Activated T-cell treated with anti-CD3 and anti-CD28 coated beads, Interleukin-2, amount 50 U/mL, for 24 hours (primary cell): ENCODE measurements at places on chromosomes 12 and 14.

- DNase-seq: no peak
These were observed 86.5 kb downstream of the SLC25A47 start for GRCh38 chr14:100409651-100410050.

DNA sequence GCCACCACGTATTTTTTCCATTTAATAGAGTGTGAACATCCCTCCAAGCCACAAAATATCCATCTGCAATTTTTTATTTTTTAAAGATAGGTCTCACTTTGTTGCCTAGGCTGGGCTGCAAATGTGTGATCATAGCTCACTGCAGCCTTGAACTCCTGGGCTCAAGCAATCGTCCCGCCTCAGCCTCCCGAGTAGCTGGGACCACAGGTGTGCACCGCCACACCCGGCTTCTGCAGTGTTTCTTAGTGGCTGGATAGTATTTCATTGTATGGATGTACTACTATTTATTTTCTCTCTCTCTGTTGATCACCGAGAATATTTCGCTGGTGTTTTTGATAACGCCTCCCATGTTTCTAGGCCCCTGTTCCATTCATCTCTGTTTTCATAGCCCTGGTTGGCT is 17.5 kb downstream of the MLXIP start:
- no peak for DNase-seq

DNA sequence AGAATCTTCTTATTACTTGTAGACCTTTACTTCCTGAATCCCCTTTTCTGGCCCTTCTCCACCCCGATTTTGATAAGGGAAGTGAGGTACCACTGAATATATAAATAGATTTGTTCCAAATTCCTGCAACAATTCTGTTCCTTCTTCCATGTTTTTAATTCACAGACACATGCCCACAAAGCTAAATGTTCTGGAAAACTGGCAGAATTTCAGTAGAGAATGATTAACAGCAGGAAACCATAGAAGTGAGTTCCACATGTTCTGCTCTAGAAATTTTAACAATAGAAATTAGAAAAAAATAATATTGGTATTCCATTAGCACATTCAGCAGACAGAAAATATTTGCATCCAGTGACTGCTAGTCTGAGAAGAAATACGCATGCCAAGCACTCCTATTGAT is 139.6 kb downstream of the SLC2A13 start:
- DNase-seq: no peak

DNA sequence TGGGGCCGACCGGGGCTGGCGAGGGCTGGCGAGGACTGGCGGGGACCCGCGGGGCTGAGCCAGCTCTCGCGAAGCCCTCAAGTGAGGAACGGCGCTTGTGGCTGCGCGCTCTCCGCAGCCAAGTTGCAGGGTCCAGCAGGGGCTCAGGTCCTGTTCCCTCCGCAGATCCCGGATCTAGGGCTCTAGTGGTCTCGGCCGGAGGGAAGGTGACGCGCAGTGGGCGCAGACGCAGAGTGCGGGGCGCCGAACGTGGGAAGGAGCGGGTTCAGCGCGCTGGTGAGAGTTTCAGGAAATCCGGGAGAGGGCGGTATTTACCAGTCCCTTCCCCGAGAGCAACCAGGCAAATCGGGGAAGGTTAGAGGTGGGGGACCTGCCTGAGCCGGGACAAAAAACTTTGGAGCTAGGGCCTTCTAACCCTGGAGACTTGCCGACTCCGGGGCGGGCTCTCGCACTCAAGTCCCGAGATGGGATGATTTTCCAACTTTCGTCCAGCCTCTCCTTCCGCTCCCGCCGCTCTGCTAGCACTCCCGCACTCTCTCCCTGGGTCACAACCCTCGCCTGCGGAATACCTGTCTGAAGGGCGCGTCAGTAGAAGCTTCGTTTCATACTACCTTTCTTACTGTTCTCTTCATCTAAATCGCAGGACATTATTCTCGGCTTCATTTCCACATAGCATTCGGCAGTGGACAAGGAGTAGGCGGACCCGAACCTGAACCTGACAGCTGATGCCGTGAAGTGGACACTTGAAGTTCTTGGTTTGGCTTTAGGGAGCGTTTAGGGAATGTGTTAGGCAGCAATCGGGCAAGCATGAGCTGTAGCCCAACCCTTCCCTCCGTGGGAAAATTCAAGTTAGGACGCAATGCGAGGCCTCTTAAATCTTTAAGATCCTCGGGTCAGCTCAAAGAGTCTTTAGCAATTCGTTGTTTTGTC is 13.6 kb upstream of the PAX9 start:
- no peak for DNase-seq

GRCh38 chr14:34275530-34275929 is 186.5 kb downstream of the SPTSSA start:
- DNase-seq: no peak

DNA sequence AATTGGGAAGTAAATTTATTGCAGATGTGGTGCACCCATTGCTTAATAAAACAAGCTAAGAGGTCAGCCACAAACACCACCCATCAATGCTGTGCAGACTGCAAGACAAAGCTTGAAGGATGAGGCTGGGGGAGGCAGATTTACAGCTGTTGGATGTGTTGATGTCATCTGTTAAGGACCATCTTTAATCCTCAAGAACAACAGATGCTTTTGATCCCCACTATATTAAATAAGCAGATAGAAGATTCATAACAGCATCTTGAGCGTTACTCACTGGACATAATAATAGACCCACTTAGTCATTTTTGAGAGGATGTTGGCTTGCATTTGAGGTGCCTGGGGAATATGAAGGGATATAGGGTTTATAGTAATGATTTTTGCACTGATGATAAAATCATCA is 58.8 kb downstream of the GPR68 start:
- DNase-seq: no peak

- DNase-seq: no peak
These were observed 289.0 kb upstream of the RPL10L start for GRCh38 chr14:46940611-46941010.

DNA sequence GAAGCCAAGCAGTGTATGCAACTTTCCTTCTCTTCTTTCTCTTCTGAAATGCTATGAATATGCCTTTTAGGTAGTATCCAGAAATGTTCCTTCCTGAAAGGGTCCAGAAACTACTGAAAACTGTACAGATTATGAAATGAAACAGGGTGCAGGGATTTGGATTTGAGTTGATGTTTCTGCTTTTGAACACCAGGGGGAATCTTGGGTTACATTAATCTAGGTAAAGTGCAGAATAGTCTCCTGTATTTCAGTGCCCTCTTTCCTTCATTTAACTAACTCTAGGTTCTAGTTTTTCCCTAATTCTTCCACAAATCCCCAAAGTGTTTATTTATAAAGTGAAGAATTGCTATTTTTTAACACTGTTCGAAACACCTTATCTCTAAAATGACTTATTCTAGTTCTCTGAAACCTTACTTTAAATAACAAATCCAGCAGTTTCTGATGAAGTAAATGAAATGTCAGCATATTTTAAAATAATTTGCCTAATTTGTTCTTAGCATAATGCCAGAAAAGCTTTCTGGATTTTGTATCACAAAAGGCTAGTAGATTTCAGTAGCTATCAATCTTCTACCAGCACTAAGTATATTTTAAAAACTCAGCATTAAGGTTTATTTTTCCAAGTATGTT is 111.9 kb downstream of the LRRK2 start:
- no peak for DNase-seq

DNA sequence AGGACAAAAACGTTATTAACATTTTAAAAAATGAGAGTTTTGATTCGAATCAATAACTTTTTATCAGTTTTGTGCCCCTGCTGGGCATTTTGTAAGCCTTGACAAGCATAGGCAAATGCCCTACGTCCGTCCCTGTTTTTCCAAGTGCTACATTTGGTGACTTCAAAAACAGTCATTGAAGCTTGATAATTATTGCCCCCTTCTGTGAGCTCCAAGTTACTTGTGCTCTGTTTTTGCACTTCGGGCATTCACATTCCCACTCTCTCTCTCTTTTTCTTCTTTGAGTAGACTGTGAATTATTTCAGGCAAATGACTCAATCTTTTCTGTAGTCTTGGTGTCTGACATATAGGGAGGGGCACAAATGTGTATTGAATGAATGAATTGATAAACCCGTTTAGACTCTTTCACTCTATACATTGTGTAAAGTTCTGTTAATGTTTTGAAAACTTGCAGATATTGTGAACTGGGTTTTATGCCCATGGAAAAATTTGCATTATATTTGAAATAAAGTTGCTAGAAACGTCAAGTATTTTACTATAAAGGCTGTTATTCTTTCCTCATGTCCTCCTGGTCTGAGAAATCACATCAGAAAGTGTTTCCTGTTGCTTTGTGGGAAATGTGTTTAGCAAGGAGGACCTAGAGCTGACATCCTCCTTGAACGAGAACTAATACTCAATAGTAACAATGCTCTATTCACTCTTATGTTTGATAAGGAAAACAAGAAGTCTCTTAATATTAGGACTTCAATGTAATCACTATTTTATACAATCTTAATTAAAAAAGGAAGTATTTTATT is 1.4 kb downstream of the APAF1 start:
- no peak for DNase-seq

DNA sequence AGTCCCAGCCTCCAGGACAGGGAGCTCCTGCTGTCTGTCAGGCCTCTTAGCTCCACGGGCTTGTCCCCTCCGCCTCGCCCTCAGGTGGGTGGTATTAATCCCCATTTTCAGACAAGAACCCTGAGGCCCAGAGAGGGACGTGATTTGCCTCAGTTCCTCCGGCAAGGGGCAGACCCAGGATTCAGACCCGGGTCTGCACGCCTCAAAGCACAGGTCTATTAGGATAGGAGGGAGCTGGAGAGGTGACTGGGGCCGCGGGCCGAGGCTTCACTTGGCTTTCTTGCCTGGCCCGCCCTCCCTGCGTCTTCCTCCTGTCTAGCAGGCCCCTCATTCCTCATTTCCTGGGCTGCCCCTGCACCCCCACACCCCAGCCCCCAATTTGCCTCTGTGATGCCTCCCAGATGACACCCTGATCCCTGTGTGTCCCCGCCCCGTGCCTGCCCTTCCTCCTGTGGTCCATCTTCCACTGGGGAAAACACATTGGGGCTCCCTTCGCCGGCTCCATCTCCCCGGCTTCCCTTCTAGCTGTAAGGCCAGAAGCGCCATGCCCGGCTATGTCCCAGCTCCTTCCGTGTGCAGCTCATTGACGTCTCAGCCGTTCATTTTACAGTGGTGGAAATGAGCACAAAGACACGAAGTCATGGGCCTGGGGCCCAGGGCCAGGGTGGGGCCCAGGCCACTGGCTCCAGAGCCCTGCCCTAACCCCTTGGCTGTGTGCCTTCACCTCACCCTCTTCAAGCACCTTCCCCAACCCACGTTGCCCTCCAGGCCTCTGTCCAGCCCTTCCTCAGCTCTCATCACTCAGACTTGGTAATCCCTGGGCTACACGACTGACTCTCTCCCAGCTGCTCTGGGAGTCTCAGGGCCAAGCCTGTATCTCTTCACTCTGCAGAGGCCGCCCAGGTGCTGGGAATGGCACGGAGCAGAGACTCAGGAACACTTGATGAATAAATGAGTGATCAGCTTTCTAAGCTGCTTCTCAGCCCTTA is 15.5 kb upstream of the CYP46A1 start:
- no peak for DNase-seq

DNA sequence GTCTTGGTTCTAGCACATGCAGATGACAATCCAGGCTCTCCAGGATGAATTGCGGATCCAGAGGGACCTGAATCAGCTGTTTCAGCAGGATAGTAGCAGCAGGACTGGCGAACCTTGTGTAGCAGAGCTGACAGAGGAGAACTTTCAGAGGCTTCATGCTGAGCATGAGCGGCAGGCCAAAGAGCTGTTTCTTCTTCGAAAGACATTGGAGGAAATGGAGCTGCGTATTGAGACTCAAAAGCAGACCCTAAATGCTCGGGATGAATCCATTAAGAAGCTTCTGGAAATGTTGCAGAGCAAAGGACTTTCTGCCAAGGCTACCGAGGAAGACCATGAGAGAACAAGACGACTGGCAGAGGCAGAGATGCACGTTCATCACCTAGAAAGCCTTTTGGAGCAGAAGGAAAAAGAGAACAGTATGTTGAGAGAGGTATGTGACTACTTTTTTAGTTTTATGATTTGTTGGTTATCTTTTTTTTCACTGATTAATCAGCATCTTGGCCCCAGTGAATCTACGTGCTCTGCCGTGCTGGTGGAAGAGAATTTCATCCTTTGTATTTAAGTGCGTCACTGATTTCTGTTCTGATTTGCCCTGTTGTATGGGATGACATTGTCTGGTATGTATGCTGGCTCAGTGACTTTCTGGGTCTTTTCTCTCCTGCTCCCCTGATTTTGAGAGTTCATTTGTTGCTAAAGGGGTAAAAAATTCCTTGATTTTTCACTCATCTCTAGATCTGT is 92.3 kb downstream of the ERC1 start:
- no peak for DNase-seq

GRCh38 chr12:118315821-118316220 is 56.9 kb downstream of the TAOK3 start:
- no peak for DNase-seq

DNA sequence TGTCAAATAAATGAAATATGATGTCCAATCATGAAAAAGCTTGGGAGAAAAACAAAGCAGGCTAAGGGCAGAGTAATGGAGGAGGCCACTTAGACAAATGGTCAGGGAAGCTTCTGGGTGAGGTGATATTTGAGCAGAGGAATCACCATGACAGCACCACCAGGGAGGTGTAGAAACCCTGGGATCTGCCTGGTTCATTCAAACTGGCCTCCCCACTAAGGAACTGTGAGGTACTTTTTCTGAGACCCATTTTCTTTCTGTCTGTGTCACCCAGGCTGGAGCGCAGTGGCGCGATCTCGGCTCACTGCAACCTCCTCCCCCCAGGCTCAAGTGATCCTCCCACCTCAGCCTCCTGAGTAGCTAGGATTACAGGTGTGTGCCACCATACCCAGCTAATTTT is 7.8 kb upstream of the SSH1 start:
- DNase-seq: no peak

DNA sequence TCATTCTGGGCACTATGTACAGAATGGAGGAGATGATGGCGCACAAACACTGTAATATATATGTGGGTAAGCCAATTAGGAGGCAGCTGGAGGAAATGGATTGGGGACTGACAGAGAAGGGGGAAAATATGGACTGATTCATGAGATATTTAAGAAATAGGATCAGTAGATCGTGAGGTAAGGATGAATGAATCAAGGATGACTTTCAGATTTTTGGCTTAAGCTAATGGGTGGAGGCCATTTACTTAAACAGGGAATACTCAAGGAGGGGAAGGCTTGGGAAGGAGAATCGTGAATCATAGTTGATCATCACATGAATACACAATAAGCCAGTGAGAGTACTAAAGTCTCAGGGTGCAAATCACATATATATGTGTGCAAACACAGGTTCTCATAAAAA is 11.2 kb upstream of the GNPNAT1 start:
- no peak for DNase-seq

- no peak for DNase-seq
These were observed 1096.5 kb upstream of the TMEM132C start for GRCh38 chr12:127170226-127171180.

DNA sequence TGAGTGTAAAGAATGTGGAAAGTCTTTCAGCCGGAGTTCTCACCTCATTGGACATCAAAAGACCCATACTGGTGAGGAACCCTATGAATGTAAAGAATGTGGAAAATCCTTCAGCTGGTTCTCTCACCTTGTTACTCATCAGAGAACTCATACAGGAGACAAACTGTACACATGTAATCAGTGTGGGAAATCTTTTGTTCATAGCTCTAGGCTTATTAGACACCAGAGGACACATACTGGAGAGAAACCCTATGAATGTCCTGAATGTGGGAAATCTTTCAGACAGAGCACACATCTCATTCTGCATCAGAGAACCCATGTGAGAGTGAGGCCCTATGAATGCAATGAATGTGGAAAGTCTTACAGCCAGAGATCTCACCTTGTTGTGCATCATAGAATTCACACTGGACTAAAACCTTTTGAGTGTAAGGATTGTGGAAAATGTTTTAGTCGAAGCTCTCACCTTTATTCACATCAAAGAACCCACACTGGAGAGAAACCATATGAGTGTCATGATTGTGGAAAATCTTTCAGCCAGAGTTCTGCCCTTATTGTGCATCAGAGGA is 25.1 kb upstream of the ZNF268 start:
- DNase-seq: no peak
